ENCODE measurements at places on chromosomes 3 and 15.

DNA sequence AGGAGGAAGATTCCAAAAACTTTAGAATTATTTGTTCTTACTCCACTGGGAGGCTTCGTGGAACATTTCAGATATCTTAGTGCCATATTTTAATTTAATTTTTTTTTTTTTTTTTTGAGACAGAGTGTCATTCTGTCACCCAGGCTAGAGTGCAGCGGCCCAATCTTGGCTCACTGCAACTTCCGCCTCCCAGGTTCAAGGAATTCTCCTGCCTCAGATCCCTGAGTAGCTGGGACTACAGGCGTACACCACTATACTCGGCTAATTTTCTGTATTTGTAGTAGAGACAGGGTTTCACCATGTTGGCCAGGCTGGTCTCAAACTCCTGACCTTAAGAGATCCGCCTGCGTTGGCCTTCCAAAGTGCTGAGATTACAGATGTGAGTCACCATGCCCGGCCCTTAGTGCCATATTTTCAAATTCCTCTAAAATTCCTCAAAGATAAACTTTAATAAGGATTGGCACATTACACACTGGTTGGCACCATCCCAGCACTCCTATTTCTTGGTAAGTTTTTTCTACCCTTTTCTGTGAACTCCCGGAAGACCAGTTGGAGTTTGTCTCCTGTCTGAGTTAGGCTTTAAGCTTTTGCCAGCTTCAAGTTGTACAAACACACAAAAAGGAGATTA is 693.7 kb downstream of the MCTP2 start:
- DNase-seq: no peak

DNA sequence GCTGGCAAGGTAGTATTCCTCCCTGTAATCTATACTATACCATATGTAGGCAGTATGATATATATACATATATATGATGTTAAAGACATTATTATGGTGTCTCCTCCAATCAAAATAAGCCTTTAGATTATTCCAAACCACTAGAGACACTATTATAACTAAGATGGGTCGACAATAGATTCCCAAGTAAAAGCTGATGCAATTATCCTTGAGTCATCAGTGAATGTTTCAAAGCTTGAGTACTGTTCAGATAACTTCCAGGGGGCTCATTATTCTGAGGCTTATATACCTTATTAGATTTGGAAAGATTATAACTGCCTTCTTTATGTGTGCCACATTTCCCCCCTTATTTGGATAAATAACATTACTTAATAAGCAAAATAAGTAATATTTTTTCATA is 11.9 kb upstream of the C3orf38 start:
- DNase-seq: no peak

GRCh38 chr15:78951841-78952238 is 7.0 kb upstream of the CTSH start:
- DNase-seq: no peak

GRCh38 chr15:79549196-79549595 is 117.1 kb downstream of the MINAR1 start:
- DNase-seq: no peak

DNA sequence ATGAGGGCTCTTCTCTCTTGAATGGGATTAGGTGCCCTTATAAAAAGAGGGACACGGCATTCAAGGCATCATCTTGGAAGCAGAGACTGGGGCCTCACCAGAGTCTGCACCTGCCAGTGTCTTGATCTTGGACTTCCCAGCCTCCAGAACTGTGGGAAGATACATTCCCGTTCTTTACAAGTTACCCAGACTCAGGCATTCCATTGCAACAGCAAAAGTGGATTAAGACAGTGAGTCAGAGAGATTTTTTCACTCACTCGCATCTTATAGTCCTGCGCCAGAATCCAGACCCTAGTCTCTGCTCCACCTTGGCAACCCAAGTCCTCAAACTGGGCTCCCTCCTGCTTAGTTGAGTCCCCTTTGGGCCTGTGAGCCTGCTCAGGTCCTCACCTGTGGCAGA is 2.7 kb downstream of the LCTL start:
- no peak for DNase-seq

GRCh38 chr3:67349551-67350174 is 304.7 kb downstream of the SUCLG2 start:
- DNase-seq: peak; percentile 47

DNA sequence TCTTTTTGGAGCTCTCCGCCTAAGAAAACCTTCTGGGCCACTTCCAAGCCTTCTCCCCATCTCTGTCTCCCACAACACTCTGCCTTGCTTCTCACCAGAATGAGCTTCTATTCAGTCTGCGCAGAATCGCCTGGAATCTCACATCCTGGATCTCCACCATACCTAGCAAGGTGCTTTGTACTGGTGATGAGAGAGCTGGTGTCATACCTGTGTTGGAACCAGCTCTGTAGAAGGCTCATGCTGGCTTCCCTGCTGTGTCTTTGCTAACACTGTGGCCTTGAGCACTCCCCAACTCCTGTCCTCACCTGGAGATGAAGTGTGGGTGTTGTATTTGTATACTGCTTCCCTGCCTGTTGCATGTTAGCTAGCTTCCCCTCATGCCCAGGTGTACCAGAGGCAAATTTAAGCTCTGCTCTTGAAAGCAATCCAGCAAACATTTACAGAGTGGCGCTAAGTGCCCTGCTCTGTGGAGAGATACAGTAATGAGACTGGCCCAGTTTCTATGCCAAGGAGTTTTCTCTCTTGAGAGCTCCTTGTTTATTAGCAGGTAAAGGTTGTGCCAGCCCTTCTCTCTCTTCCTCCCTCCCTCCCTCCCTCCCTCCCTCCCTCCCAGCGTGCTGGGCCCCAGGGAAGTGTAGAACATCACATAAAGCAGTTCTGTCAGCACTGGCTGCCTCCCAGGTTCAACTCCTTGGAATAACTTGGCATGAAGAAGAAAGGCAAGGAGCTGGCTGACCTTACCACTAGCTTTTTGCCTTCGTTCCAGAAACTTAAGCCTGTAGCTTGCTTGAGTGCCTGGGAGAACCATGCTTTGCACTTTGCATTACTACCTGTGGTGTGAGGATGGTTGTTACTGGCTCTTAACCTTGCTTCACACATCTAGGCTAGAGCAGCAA is 54.9 kb downstream of the TRIM71 start:
- DNase-seq: no peak

DNA sequence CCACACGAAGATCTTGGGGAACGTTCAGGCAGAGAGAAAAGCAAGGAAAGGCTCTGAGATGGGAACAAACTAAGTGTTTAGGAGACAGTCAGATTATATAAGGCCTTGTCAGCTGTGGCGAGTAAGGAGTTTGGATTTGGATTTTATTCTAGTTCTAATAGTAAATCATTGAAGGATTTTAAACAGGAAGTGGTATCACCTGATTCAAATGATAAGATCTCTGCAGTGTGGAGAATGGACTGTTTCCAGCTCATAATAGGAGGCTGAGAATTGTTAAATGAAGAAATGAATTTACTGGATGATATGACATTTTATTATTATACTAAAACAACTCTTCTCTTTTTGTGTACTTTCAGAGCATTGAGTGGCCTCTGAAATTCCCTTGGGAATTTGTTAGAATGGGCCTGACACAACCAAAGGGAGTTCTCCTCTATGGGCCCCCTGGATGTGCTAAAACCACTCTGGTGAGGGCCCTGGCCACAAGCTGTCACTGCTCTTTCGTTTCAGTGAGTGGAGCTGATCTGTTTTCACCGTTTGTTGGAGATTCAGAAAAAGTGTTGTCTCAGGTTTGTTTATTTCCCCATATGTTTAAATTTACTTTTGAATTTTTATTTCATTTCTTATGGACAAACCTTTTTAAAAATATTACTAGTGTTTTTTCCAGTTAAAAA is 36.0 kb upstream of the GATM start:
- no peak for DNase-seq

- no peak for DNase-seq
These were observed 90.6 kb upstream of the AKAP13 start for GRCh38 chr15:85289677-85290365.

GRCh38 chr3:112101916-112102315 is 15.7 kb downstream of the C3orf52 start:
- no peak for DNase-seq

GRCh38 chr3:132554437-132554836 is 42.6 kb upstream of the ACKR4 start:
- no peak for DNase-seq

Data from stimulated activated CD4-positive, alpha-beta T cell treated with anti-CD3 and anti-CD28 coated beads, Interleukin-4, amount 100 ng/mL, for 48 hours (primary cell).